ENCODE measurements at places on chromosomes 16 and 17.

GRCh38 chr16:21563676-21564075, 35.7 kb upstream of the METTL9 start:
- DNase-seq = no peak

DNA sequence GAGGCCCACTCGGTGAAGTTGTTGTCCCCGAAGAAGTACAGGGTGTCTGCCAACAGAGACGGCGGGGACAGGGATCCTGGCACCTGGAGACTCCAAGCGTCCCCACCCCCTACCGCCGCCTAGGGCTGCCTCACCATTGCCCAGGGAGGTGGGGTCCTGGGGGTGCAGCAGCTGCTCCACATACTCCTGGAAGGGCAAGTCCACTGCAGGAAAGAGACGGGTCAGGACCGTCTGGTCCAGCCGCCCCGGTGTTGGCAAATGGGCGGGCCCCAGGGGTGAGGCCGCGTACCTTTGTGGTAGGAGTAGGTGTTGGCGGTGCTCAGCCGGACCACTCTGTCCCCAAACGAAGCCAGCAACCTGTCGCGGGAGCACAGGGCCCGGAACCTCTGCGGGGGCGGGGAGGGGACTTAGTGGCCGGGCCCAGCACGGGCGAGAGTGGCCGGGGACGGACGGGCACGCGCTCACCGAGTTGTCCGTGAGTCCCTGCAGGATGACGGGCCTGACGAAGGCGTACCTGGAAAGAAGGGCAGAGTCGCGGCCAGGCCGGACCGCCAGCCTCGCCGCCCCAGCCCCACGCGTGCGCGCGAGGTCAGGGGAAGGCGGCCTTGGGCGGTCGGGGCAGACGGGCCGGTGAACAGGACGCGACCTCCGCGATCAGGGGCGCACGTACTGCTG, 601 bp downstream of the JMJD8 start:
- no peak for DNase-seq

GRCh38 chr16:88809068-88809675, 2.6 kb downstream of the APRT start:
- DNase-seq = no peak

GRCh38 chr17:72255481-72255880, 134.7 kb downstream of the SOX9 start:
- DNase-seq = no peak

DNA sequence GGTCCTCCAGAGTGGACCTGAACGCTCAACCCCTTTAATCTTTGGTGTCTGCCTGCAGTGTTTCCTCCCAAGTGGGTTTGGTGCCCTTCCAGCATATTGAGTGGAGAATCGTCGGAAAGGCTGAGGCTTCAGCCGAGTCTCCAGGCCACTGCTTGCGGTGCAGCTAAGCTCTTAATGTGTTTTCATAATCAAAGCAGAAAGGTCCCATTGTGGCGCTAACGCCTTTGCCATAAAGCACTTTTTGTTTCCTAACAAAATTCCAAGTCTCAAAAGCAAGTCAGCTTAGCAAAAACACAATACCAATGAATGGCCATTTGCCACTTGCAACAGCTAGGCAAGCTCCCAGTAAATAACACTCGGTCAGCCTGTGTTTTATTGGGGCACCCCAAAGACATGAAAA, 57.6 kb downstream of the KSR1 start:
- DNase-seq = no peak

DNA sequence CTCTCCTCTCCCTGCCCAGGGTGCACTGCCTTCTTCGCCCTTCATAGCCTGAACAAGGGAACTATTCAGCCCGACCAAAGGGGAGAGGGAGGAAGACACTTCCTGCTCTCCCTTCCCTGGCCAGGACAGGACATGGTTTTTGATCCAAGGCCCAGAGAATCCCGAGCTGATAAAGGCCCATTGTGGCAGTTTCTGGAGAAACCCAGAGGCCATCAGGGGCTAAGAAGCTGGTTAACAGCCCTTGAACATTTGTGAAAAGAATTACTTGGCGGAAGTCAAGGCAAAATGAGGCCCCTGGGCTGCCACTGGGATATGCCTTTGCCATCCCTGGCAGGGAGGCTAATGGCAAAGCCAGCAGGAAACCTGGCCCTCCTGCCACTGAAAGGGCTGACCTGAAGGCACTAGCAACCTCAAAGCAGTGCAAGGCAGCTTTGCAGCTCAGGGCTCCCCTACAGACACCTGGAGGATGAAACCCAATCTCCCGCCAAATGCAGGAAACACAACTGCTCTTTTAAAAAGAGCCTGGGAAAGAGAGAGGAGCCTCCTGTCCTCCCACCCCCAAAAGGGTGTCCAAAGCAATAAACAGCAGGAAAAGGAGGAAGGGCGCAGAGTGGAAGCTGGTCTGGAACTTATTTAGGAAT, 12.6 kb downstream of the PHB1 start:
- no peak for DNase-seq

DNA sequence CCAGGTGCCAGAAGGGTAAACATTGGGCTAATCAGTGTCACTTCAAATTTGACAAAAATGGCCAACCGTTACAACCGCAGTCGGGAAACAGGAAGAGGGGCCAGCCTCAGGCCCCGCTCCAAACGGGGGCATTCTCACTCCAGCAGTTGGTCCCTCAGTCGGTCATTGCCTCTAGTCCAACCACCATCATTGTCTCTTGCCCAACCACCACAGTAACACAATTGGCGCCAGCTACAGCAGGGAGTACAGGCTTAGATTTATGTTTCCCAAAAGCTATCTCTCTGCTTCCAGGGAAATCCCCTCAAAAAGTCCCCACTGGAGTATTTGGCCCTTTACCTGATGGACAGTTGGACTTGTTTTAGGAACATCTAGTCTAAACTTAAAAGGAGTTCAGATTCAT, 20.3 kb downstream of the ALOX15B start:
- DNase-seq = no peak

- peak; percentile 89 for DNase-seq
These were observed 56.5 kb downstream of the SNTB2 start for GRCh38 chr16:69243479-69243878.

GRCh38 chr17:81712468-81713003, 452 bp downstream of the SLC25A10 start:
- DNase-seq = peak; percentile 10

DNA sequence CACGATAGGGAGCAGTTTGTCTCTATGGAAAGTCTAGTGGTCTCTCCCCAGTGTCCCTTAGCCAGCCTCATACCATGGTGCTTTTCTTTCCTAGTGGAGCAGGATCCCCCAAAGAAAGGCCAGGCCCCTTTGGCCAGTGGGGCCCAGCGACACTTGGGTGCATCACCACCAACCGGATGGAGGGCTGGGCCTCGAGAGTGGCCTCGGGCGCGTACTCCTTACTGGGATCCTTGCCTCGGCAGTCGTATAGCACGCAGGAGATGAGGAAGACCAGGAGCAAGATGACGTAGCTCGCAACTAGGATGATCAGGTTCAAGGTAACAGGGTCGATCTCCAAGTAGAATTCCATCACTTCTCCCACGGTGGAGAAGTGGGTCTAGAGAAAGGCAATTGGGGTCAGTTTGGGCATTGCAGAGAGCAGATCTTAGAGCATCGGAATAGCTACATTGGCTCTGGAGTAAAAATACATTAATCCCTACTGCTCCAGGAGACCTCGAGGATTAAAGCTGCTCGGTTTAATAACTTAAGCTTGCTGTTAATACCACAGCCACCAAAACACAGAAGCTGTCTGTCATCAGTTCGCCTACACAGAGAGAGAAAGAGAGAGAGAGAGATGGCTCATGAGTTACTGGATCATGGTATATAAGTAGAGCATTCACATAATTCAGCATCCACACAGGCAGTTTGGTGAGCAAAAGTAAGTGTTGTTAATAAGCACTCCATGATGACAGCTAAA, at the start of gene SMIM36:
SMIM36 (minus strand) TSS at position 467 of the 736 bp plus-strand sequence.
- no peak for DNase-seq

GRCh38 chr17:28536532-28537218, 15.7 kb downstream of the UNC119 start:
- no peak for DNase-seq

- no peak for DNase-seq
These were observed 51.3 kb downstream of the PIMREG start for GRCh38 chr17:6495450-6496115.

DNA sequence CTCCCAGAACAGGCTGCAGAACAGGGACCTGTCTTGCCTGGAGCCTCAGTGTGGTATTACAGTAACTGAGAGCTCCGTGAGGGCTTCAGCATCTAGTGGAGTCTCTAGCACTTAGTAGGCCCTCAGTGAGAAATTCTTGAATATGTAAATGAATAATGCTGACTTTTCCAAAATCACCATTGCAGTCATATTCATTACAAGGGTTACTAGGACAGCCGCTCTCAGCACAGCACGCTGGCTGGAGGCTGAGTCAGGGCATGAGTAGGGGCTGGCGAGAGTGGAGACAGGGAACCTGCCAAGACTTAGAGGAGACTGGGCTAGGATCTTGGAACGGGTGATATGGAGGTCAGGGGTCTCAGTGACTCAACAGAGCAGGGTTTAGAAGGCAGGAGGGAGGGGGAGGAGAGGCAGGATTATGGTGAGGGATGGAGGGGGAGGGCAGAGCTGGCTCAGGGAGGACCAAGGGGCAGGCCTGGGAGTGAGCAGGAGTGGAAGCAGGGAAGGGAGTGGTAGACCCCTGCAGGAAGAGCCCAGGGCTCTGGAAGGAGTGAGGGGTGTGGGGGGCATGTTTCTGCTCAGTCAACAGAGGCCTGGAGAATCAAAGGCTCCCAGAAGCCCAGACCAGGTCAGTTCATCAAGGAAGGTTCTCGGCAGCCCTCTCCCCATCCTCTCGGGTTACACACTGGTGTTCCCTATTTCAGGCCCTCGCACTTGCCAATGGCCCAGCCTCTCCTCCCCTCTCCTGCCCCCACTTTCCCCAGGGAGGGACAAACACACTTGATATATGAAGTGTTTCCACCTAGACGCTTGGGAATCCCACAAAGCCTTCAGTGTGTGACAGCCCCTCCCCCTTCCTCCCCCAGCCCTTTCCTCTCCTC, 42.3 kb downstream of the FZD2 start:
- DNase-seq = peak; percentile 97

DNA sequence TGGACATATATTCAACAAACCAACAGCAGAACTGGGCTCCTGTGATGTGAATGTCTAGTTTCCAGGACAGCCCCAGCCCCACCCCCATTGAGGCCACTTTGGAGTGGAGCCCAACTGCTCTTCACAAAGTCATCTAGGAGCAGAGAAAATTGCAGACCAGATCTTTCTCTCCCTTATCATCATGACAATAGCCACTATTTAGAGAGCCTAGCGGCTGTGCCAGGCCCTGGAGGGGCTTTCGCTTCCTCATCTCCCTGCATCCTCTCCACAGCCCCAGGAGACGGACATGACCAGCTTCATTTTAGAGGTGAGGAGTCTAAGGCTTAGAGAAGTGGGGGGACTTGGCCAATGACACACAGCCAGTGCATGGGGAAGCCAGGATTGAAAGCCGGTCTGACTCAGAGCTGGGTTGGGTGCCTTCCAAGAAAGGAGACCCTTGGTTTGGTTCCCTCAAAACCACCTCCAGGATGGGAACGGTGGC, 1.4 kb downstream of the PRSS8 start:
- DNase-seq = no peak

DNA sequence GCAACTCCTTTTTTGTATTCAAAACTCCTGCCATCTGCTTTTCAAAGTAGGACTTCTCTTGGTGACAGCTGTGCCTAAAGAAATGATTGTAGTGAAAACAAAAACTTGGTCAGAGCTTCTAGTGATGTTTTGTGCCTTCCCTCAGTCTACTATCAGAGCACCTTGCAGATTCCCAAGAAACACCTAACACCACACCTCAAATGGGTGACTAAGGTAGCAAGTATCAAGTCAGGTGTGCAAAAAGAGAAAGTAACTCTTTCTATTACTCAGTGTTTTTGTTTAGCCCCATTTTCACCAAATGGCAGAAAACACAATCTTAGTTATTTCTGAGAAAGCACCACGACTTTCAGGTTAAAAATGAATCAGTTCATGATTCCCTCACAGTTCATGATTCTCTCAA, 2.0 kb upstream of the PMFBP1 start:
- DNase-seq = no peak

GRCh38 chr16:87635541-87636049, 33.3 kb downstream of the JPH3 start:
- DNase-seq = peak; percentile 6

DNA sequence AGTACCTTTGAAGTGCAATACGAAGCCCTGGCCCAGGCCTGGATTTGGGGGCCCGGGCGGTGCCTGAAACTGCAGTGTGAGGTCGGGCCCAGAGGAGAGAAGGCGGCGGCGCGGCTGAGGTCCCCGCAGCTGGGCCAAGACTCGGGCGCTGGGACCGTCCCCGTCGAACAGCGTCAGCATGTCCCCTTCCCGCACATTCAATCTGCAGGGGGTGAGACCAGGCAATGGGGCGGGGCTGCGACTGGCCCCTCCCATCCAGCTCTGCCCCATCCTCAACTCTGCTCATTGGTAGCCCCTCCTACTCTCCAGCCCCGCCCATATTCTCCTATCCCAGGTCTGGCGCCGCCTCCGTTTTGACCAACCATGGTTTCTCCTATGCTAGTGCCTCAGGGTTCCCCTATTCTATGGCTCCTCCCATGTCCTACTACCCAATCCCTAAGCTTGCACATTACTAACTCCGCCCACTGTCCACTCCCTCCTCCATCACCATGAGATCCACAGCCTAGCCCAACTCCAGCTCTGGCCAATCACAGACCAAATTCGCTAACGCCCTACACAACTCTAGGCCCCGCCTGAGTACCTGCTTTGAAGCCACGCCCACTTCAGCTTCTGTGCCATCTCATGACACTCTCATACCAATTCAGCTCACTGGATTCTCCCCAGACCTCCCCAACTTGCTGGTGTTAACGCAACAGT, 14.4 kb upstream of the CDIPT start:
- peak; percentile 16 for DNase-seq

GRCh38 chr17:31488264-31488981, 96.9 kb downstream of the RAB11FIP4 start:
- no peak for DNase-seq

- no peak for DNase-seq
These were observed 188.0 kb upstream of the AXIN2 start for GRCh38 chr17:65749479-65749878.

- DNase-seq = no peak
These were observed 8.6 kb downstream of the NUDT16L1 start for GRCh38 chr16:4701791-4702465.

DNA sequence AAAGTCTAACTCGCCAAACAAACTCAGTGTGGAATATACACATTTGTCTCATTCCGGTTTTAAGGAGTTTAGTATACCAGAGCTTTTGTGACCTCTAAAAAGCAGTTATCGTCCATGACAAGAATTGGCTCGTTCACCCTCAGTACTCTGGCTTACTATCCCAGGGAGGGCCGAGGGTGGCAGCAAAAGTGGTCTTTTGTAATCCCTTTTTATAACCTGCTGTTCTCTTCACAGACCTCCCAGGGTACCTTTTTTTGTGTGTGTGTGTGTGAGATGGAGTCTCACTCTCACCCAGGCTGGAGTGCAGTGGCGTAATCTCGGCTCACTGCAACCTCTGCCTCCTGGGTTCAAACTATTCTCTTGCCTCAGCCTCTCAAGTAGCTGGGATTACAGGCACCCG, 8.9 kb downstream of the NMT1 start:
- no peak for DNase-seq

DNA sequence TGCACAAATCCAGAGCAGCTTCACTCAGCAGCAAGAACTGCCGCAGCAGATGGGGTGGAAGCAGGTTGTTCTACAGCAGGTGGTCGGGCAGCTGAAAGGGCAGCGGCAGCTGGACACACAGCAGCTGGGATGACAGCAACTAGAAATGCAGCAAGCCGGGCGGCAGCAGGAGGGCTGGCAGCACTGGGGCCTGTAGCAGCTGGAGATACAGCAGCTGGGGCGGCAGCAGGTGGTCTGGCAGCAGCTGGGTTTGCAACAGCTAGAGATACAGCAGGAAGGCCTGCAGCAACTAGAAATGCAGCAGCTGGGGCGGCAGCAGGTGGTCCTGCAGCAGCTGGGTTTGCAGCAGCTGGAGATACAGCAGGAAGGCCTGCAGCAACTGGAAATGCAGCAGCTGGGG, 460 bp downstream of the KRTAP4-3 start:
- no peak for DNase-seq

Measured in fibroblast of skin of abdomen (primary cell).